NCI-H146 (cell line): ENCODE measurements at places on chromosomes 5 and 9.
A peak's percentile ranks its signal among the peaks of the same experiment; 100 is the strongest.

GRCh38 chr9:31325778-31326177 is 1058.7 kb upstream of the ACO1 start:
- no peak for DNase-seq

DNA sequence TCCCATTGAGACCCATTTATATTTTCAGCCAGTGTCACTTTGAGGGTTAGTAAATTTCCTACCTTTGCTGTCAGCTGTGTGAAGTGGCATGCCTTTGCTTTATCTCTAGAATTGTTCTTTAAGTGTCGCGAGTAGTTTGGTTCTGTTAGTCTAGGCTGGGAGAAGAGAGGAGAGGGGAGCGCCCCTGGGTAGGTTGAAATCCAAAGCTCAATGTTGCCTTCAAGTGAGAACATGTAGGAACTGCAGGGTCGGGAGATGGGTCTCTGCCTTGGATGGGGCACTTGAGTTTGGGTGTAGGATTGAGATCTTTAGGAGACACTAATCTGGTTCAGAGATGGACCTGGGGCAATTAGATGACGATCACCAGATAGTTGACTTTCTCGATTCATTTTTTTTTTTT is 46.3 kb downstream of the STC2 start:
- peak; percentile 39 for DNase-seq

- DNase-seq: peak; percentile 91
Measured at GRCh38 chr5:16894236-16895057, 41.6 kb downstream of the MYO10 start.

GRCh38 chr9:14985419-14985818 is 75.2 kb upstream of the FREM1 start:
- no peak for DNase-seq

- no peak for DNase-seq
Measured at GRCh38 chr5:677131-678101, 15.7 kb downstream of the TPPP start.

DNA sequence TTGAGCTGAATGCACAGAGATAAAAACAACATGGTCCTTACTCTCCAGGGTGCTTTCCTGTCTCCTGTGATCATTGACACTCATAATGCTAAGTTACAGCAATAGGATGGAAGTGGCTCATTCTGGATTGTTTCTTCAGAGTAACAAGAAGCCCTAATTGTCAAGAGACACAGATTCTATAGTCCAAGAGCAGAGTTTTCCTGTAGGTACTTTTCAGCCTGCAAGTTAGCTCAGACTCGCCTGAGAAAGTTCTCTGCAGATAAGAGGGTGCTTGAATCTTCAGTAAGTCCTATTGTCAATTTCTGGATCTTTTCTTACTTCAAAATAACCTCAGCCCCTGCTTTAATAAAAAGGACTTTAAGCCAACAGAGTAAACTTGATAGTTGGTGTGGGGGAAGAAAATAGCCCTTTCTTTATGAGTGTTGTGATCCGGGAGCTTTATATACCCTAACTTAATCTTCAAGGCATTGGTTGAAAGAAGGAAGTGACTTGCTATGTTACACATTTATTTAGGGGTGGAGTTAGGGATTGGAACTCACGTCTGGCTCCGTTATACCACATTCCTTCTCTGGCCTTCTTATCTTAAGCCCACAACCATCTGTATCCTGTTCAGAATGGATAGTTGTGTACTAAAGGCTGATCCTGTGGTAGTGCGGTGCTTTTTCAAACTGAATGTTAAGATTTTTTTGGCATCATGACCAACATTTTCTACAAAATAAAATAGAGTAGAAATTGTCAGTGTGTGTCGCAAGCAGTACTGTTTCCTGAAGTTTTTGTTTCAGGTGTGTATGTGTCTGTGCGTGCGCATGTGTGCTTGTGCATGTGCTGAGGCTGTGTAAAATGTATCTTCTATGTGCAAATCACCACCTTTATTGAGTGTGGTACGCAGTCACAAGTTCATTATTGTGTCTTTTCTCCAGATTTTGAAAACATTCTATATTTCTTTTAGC is 173.9 kb downstream of the WDR70 start:
- DNase-seq: no peak
